ENCODE measurements at places on chromosomes 12 and 14.

DNA sequence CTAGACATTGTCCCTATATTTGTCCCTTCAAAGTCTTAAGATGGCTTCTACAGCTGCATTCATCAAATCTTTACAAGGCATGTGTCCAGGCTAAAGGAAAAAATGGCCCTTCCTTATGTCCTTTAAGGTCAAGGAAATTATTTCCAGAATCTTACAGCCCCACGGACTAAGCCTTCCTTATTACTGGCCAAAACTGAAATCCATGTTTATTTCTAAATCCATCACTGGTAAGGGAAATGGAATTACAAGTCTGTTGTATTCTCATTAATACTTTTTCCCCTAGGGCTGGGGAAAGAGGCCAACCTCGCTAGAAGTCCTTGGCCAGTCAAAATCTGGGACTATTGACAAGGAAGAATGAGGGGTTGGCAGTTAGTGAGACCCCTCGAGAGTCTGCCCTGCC, 252.5 kb downstream of the TMEM132C start:
- DNase-seq: no peak

- DNase-seq: no peak
These were observed 61.0 kb downstream of the EPS8 start for GRCh38 chr12:15728118-15728598.

DNA sequence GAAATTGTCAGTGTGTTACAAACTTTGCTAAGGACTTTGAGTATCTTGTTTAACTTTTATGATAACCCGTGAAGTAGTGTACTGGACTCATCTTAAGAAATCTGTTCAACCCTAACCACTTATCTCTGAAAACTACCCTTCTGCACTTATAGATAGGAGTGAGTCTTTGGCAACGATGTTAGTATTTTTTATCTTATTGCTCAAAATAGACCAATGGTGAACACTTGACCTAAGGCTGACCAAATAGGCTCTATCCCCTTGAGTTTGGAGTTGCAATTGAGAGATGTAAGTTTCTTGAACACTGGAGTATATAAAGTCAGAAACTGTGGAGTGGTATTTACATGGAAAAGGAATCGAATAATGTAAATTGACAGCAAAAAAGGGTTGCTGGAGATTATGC, 786.1 kb downstream of the TMTC2 start:
- DNase-seq: no peak

DNA sequence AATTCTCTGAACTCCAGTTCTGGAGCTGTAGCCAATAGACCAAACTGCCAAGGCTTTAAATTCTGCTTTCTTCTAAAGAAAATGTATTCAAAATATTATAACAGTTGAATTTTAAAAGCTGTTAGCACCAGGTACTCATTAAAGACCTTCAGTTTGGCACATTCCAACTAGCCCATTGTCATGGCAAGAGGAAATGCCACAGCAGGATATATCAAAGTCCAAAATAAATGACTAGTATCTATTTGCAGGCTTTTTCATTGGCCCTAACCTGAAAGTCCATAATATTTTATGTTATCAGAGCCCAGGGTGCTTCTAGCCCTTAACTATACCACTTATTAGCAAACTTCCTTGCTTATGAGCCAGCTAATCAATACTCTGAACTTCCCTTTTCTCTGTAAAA, 3.1 kb upstream of the RIC8B start:
- no peak for DNase-seq

DNA sequence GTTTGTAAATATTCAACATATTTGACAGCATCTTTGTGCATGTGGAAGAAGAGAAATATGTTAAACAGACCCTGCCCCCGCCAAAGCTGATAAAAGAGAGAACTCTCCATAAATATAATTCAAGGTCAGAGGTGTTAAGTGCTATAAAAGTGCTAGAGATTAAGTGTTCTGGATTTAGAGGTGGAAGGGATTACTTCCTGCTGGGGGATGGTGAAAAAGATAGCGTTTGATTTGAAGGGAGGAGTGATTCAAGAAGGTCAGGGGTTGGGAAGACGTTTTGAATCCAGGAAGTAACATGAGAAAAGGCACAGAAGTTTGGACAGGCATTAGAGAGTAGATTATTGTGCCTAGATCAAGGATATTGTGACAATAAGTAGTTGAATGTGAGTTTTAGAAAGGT, 30.2 kb downstream of the RIC8B start:
- DNase-seq: no peak

GRCh38 chr14:42804141-42804540, 1197.5 kb downstream of the LRFN5 start:
- peak; percentile 94 for DNase-seq

DNA sequence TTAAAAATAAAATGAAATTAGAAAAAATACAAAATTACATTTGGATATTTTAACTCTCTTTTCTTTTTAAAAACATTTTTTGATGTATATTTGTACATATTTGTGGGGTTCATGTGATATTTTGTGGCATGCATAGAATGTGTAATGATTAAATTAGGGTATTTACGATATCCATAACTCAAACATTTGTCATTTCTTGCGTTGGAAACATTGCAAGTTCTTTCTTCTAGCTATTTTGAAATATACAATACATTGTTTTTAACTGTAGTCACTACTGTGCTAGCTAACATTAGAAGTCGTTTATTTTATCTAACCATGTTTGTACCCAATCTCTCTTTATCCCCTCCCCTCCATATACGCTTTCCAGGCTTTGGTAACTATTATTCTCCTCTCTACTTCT, 13.9 kb upstream of the EIF2S3B start:
- DNase-seq: no peak

DNA sequence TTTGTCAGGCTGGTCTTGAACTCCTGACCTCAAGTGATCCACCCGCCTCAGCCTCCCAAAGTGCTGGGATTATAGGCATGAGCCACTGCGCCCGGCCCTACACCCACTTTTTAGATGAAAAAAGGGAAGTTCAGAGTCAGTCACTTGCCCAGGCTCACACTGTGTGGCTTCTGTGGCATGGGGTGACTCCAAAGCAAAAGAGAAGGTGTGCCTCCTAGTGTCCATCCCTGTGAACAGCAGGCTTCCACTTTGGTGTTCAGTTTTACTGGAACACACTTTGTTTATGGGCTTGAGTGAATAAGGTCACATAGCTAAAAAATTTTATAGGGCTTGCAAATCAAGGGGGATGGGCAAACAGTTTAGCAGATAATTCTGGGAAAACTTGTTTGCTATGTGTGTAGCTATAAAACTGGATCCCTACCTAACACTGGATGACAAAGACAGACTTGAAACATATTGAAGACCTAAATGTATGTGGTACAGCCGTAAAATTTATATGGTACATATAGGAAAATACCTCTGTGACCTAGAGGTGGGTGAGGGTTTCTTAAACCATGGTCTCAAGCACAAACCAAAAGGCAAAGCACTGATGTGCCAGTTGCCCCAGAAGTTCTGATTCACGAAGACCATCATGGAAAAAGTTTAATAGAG, 54.9 kb downstream of the EID3 start:
- DNase-seq: no peak

DNA sequence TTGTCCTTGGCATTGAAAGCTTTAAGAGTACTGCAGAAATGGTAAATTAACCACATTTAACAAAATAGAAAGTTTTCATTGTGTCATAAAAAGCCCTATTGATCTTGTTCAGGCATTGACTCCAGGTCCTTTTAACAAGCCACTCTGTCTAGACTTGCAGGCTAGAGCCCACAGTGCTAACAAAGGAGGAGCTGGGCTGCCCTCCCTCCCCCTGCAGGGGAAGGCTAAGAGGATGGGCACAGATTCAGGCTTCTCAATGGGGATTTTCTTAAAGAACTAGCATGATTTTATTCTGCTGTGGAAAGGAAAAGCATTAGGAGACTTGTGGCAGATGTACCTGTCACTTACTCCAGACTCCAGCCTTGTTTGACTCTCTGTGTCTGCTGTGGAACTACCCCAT, 463.6 kb downstream of the NRXN3 start:
- DNase-seq: no peak

DNA sequence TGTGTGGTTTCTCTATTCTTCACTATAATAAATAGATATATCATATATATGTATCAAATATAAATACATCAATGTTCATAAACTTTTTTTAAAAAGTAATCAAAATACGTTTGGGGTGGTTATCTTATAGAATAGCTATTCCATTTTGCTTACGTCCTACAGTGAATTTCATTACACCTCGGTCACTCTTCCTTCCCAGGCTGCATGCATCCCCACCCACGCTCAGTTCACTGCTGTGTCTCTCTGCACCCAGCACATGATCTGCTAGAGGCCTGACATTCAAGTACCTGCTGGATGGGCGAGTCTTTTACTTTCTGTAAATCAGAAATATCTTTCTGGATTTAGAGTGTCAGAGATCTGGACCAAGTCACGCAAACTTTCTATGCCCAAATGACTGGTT, 3.6 kb downstream of the STX2 start:
- DNase-seq: no peak

GRCh38 chr12:94731733-94732360, 81.5 kb upstream of the TMCC3 start:
- DNase-seq: no peak

DNA sequence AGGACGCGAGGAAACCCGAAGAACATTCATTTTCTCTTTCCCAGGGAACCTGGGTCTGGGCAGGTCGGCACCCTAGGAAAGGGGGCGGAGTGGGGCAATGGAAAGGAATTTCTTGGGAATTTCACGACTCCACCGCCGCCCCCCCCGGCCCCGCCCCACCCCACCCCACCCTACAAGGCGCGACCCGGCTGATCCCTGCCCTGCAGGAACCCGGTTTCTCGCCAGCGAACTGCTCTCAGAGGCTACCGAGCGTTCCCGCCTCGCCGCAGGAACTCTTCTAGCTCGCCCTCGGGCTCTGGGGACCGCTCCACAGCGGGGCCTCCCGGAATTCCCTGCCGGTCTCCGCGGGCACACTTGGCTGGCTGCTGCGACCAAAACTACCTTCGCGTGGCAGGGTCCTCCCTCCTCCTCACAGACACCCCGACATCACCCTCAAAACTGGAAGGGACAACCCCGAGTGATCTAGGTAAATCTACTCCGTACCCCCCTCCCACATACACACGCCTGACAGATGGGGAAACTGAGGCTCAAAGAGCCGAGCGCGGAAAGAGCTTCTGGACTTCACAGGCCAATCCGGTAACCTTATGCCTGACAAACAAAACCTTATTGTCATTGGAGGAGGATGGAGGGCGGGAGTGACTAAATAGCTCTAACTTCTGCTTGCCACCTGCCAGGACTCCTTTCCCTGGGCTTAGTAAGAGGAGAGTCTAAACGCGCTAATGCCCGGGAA, 785 bp upstream of the ACTN1 start:
- no peak for DNase-seq

GRCh38 chr12:90729736-90730135, 225.2 kb downstream of the CCER1 start:
- DNase-seq: no peak

DNA sequence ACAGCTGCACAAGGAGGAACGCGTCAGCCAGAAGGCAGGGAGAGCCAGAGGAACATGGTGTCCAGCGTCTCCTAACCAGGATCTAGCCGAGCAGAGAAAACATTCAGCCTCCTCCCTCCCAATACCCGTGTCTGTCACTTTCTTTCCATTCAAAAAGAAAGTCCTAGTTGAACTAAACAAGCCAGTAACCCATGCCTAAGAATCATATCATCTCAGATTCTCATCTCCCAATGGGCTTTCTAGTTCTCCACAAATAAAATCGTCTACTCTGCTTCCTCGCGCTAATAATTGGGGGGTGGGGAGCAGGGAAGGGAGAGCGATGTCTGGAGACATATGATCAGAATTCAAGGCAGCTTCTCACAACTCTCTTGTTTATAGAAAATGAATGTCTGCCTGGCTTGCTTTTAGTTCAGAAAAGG, 7.4 kb downstream of the NKX2-1 start:
- no peak for DNase-seq

GRCh38 chr12:119446459-119446858, 111.9 kb downstream of the CCDC60 start:
- DNase-seq: no peak

DNA sequence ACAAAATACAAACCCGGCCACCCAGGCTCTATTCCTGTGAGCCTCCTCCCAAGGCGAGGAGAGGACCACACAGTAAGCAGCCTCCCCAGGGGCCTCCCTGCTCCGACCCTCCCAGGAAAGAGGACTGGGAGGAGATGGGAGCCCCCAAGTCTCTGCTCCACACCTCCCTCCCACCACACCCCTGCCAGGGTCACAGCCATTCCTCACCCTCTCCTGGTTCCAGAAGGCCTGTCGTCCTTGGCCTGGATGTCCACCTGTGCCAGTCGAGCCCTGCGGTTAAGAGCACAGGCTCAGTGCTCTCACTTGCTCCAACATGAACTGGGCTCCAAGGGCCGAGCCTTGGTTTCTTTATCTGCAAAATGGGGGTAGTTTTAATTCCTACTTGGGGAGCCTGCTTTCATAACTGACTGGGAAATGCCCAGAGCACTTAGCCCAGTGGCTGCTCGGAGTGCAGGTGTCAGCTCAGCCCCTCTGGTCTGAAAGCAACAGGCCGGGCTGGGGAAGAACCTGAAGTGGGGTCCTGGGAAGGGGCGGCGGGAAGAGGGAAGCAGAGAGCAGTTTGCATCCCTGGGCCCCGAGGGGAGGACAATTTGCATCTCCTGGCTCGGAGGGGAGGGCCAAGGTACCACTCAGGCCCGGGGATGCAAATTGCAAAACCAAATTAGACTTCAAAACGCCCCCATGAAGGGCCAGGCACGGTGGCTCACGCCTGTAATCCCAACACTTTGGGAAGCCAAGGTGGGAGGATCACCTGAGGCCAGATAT, 23.6 kb downstream of the TCHP start:
- DNase-seq: no peak

- no peak for DNase-seq
These were observed 51.7 kb downstream of the ATP23 start for GRCh38 chr12:57993030-57993429.

GRCh38 chr12:71671816-71672215, 7.7 kb downstream of the THAP2 start:
- no peak for DNase-seq

DNA sequence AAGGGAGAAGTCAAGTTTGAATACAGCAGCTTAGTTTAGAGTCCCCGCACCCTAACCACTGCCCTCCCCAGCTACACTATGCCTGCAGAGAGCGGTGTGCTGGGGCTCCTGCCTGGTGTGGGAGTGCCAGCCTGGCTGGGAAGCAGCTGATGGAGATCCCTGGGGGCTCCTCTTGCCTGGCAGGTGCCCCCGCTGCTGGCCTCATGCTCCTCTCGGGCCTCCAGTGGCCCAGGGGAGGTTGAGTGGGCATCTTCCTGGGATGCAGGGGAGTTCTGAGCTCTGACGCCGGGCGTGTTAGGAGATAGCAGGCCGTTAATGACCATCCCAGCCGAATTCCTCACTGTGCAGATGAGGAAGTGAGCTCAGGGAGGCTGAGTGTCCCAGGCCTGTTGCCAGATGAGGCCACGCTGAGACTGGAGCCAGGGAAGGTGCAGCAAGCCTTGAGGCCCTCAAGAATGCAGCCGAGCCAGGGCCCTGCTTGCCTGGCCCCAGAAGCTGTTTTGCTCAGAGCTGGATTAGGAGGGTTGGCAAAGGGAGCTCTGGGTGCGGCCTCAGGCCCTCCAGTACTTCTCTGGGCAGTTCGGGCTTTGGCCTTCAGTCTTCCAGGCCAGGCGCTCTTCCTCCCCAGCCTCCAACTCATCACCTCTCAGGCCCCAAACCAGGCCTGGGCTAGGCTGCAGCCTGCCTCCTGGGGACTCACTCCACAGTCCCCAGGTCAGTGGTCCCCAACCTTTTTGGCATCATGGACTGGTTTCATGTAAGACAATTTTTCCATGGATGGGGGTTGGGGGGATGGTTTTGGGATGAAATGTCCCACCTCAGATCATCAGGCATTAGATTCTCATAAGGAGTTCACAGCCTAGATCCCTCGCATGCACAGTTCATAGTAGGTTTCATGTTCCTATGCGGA, 6.6 kb upstream of the CYP46A1 start:
- DNase-seq: no peak

- DNase-seq: peak; percentile 96
These were observed at the start of gene MOK for GRCh38 chr14:102304611-102305506. Gene MOK (minus strand): TSS chr14:102305164. CDS start chr14:102304968, 196 bp downstream.
